NCI-H1105 (cell line): ENCODE measurements at places on chromosomes 7 and 10.

GRCh38 chr7:132759482-132760243 is 183.4 kb upstream of the PLXNA4 start:
- no peak for DNase-seq

DNA sequence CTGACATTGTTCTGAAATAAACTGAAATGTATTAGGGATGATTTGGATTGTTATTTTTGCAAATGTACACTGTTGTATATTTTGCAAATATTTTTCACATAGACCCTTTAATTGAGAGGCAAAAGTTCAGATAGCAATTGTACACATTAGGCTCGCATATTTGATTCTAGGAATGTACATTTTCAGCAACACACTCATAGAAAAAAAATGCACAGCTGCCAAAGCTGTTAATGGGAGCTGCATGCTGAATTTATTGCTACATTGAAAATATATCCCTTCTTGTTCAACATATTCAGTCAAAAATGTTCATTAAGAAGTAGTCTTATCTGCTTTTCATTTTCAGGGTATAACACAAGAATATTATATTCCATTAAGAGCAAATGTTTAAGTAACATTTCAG is 512.9 kb downstream of the ATRNL1 start:
- DNase-seq: no peak

GRCh38 chr7:115940460-115941060 is 90.0 kb downstream of the TFEC start:
- DNase-seq: no peak

GRCh38 chr7:41994036-41994745 is 242.8 kb downstream of the GLI3 start:
- DNase-seq: no peak

- DNase-seq: no peak
Measured at GRCh38 chr7:138091032-138091431, 14.8 kb downstream of the AKR1D1 start.

- DNase-seq: no peak
Measured at GRCh38 chr7:74267756-74268565, 13.8 kb upstream of the RFC2 start.

- no peak for DNase-seq
Measured at GRCh38 chr10:119177708-119178371, 772 bp downstream of the PRDX3 start.

DNA sequence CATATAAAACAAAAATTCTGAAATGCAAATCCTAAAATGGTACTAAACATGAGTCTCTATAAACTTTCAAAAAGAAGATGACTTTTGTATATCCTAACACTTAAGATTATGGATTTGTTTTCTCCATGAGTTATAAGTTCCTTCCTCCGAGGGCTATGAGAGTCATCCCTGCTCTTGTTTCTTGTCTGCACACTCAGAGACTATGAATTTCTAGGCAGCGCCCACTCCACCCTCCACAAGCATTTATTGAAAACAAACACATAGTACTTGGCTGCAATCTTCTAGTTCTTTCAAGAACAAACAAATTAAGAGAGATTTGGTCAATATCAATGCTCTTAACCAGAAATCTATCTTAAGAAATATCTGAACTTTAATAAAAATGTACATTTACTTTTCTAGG is 211.7 kb downstream of the DKK1 start:
- DNase-seq: no peak

- no peak for DNase-seq
Measured at GRCh38 chr7:135147341-135147898, 452 bp upstream of the TMEM140 start.

DNA sequence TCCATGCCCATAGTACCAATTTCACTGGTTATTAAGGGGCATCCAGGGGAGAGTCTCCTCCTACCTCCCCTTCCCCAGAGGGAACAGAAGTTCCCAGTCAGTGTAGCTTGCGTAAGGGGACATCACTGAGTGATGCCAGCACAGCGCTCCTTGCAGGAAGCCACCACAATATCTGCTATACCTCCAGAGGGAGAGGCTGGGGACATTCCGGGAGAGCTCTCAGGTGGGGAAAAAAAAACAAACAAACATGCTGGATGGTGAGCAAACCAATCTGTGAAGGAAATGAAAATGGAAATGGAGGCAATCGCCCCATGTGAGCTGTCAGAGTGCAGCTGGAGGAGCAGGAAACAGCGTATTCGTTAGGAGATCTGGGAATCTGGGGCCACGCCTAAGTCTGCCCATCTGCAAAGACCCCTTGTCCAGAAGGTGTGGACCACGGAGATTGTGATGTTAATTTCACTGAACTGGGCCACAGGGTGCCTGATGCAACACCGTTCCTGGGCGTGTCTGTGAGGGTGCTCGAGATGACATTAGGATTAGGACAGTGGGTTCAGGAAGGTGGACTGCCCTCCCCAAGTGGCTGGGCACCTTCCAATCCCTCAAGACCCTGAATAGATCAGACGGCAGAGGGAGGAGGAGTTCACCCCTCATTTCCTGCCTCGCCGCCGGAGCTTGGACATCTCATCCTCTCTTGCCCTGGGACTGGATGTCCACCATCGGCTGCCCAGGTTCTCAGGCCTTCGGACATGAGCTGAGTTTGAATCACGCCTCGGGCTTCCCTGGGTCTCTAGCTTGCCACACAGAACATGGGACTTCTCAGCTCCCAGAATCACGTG is 30.5 kb downstream of the GNA12 start:
- DNase-seq: no peak

DNA sequence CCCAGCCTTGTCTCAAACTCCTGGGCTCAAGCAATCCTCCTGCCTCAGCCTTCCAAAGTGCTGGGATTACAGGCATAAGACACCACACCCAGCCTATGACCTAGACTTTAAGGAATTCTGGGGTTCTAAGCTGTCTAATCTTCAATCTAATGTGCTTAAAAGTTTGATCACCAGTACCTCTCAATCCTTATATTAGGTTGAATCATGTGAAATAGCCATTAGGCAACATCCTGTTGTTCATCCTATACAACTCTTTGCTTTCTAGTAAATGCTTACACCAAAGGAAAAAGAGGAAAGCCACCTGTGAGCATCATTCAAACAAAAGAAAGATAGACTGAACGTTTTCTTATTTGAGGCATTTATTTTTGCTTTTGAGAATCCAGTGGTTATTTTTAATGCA is 56.0 kb downstream of the ATOH7 start:
- no peak for DNase-seq

GRCh38 chr7:12646139-12646538 is 41.3 kb upstream of the ARL4A start:
- no peak for DNase-seq

GRCh38 chr10:24215196-24215595 is 6.3 kb downstream of the KIAA1217 start:
- no peak for DNase-seq

- DNase-seq: no peak
Measured at GRCh38 chr7:2108071-2108455, 124.7 kb downstream of the MAD1L1 start.

DNA sequence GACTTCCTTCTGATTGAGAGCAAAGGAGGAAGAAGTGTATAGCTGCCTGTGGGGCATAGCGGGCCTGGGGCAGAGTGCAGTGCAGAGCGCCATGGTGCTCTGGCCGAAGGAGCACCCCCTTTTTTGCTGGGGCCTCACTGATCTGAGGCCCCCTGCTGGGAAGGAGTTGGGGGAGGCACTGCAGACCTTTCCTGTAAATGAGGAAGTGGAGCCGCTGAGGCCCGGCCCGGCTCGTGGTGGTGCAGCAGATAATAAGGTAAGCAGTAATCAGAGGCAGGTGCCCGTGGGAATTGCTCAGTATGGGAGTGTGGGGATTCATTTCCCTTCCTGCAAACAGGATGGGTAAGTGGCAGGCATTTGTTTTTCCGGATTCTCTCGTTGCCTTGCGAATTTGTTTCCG is 373.7 kb upstream of the MKI67 start:
- no peak for DNase-seq

GRCh38 chr7:134844200-134844599 is 64.8 kb downstream of the CALD1 start:
- no peak for DNase-seq

- no peak for DNase-seq
Measured at GRCh38 chr10:86747796-86748581, 8.4 kb upstream of the BMPR1A start.

GRCh38 chr7:50640256-50640655 is 75.1 kb upstream of the DDC start:
- no peak for DNase-seq

DNA sequence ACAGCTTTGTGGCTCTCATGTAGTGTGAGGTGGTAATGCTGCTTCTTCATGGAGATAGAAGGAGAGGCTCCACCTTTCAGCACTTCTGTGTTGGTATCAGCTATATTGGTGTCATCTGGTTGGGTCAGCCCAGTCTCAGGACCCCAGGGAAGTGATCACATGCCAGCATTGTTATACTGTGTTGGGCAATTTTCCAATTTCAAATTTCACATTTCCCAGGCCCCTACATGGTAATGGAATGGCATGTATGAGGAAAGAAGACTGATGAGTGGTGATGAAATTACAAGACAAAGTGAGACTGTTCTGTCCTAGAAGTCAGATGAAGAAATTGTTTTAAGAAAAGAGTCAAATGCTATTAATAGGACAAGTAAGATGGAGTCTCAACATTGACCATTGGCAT is 3.7 kb upstream of the AKR1C3 start:
- DNase-seq: no peak
